ENCODE measurements at places on chromosomes 7 and 10. TPM values are rescaled to one million over a fixed set of nuclear protein-coding genes. Genes with fewer than 3 reads are reported as not detected.

The WDFY4 gene
- total RNA-seq: 1.1 TPM

The IKZF1 gene
- total RNA-seq: 1.6 TPM

The PODXL gene
- 51.6 TPM for total RNA-seq

The SPDYE1 gene
- not detected for total RNA-seq

The ZNF273 gene
- total RNA-seq: 3.5 TPM

The DYDC2 gene
- total RNA-seq: 0.44 TPM

The OPALIN gene
- not detected for total RNA-seq

The CLRN3 gene
- total RNA-seq: 0.69 TPM

The SUFU gene
- total RNA-seq: 2.7 TPM

The CACNA2D1 gene
- 5.0 TPM for total RNA-seq

The ADARB2 gene
- 2.8 TPM for total RNA-seq

The CFAP70 gene
- total RNA-seq: 3.0 TPM

The CYREN gene
- 24.4 TPM for total RNA-seq

The MAP3K8 gene
- total RNA-seq: 5.0 TPM

The C10orf95 gene
- 1.1 TPM for total RNA-seq

The ACTR3C gene
- 17.1 TPM for total RNA-seq

The TFAM gene
- 12.9 TPM for total RNA-seq

The GPRIN2 gene
- total RNA-seq: 3.7 TPM

The MMRN2 gene
- total RNA-seq: 4.3 TPM

The GPR15LG gene
- not detected for total RNA-seq

The MACC1 gene
- total RNA-seq: 14.4 TPM

The CDK6 gene
- total RNA-seq: 27.3 TPM

The LEP gene
- 5.2 TPM for total RNA-seq

The CFAP46 gene
- total RNA-seq: 0.51 TPM

The AMPH gene
- total RNA-seq: 1.5 TPM

The RRP12 gene
- 28.0 TPM for total RNA-seq

The MET gene
- total RNA-seq: 11.2 TPM

The FAM24B gene
- 5.1 TPM for total RNA-seq

The PTPRN2 gene
- total RNA-seq: 33.5 TPM

The AKR1E2 gene
- 2.8 TPM for total RNA-seq

The HTR5A gene
- total RNA-seq: not detected

The ALOX5 gene
- total RNA-seq: 28.7 TPM

The KAZALD1 gene
- total RNA-seq: 0.51 TPM

The TACC2 gene
- total RNA-seq: 25.1 TPM

The ANKRD22 gene
- 7.4 TPM for total RNA-seq

The ADRB1 gene
- 1.3 TPM for total RNA-seq
